GM04503 (cell line): ENCODE measurements at places on chromosomes 12 and 14.
A peak's percentile ranks its signal among the peaks of the same experiment; 100 is the strongest.

DNA sequence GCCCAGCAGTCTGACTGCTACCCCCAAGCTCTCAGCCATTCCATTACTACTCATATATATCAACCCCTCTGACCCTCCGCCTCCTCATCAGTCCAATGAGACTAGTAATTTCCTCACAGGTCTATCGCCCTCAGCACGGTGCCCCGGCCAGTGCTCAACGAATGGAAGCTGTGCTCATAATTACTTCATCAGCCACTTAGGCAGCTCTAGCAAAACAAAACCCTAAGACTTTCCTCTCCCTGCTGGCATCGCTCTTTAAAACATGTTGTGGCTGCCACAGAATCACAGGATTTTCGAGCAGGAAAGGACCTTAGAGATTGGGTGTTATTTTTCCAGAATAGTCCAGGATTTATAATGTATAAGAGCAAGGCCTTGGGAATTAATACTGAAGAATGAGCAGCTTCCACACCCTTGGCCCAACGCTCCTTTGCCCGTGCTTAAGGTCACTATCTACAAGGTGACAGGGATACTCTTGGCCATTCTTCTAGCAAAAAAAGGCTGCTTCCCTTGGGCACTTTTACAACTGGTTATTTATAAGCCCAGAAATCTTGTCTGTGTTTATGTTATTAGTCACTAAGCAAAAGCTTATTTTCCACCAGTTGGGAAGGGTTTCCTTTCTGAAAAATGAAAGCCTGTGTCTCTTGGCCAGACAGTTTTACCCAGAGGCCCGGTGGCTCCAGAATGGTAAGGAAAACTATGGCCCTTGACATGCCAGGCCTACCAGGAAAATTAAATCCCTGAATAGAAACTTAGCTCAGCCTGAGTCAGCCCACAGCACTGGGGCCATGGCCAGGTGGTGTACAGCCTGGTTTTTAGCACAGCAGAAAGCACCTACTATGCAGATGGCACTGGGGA lies 47.9 kb downstream of the NUAK1 start:
- DNase-seq: peak; percentile 87

DNA sequence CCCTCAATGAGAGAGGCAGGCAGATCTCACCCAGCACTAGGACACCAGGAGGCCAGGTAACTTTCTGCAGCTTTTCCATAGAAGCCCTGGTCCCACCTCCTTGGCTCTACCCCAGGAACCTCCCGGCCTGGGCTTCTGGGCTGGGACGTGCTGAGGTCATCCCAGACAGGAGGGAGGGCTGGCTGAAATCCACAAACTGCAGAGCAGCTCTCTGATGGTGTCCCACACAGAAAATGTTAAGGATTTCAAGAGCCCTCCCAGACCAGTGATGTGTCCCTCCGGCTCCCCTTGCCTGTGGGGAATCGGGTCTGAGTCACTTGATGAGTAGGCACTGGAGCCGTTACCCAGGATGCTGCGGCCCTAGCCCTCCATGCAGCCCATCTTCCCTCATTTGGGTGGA lies 124.1 kb downstream of the ESRRB start:
- DNase-seq: peak; percentile 28

DNA sequence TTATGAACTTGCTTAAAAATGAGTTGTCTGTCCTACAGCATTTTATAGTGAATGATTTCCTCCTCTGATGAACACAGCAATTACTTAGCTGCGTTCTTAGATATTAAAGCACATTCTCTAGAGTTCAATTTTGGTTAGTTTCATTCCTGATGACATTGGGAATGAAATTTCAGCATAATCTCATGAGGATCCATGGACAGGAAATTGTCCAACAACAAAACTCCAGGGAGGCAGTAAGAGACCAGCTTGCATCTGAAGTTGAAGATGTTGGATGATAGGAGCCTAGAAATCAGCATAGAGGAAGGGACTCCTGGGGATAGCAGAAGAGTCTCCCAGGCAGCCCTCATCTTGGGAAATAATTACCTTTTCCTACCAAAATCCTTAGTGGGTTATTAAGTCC lies 128.7 kb upstream of the RAP1B start:
- peak; percentile 31 for DNase-seq

- DNase-seq: no peak
Measured at GRCh38 chr12:16299403-16299802, 21.9 kb upstream of the SLC15A5 start.

- DNase-seq: no peak
Measured at GRCh38 chr12:101696251-101697196, 916 bp upstream of the CHPT1 start.

GRCh38 chr12:129615001-129615400 lies 288.8 kb downstream of the TMEM132D start:
- DNase-seq: no peak

DNA sequence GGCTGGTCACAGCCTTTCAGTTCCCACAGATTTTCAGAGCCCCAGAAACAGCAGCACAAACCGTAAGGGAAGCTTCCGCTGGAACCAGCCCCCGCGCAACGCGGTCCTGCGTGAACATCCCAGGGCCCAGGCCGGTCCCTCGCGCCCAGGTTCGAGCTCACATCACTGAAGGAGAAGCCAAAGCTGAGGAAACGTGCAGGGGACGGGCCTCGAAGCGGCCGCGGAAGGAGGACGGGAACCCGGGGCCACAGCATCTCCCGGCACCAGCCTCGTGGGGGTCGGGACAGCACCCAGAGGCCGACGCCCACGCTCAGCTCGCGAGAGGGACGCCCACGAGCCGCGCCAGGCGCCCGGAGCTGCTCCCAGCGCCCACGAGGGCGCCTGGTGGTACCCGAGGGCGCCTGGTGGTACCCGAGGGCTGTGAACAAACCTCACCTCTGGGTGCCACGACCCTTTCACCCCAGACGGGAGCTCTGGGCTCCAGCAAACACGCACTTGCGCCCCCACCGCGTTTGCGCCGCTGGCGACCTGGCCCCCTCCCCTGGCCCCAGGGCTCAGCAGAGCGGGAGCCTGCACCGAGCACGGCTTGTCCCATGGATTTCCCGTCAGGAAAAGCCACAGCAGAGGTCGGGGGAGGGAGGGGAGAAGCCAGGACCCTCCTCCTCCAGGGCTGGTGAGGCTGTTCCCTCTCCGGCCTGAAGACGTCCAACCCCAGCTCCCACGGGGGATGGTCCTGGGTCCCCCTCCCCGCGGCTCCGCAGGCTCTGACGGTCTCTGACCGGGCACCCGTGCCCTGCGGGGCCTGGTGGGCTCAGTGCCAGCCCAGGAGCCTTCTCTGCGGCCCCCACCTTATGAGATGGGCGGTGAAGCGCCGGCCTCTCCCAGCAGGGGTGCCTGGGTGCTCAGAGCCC lies 6.9 kb downstream of the LRCOL1 start:
- DNase-seq: no peak

DNA sequence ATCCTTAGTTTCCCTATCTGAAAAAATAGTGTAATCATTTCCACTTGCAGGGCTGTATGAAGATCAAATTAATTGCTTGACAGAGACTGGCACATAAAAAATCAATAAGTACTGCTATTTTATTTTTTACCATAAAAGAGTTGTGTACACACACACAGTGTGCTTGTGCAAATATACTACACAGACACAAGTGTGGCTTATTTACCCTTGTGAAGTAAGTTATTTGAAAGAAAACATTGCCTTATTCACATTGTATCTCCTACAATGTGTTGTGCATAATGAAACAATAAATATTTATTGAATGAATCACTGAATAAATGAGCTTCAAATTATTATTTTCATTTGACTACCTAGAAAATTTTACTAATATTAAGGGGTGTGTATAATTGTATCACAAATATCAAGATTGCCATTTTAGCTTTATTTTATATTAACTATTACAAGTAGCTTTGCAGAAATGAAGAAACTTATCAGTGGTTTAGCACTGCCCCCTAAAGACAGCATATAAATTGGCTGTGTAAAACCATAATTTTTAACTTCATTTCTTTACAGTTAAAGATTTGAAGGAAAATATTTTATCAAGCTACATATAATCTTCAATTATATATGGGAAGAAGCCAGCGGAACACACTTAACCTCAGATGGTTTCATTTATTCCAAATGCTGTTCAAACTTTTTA lies 11.3 kb downstream of the GARIN6 start:
- no peak for DNase-seq

- DNase-seq: no peak
Measured at GRCh38 chr14:97306133-97306759, 509.1 kb downstream of the VRK1 start.

DNA sequence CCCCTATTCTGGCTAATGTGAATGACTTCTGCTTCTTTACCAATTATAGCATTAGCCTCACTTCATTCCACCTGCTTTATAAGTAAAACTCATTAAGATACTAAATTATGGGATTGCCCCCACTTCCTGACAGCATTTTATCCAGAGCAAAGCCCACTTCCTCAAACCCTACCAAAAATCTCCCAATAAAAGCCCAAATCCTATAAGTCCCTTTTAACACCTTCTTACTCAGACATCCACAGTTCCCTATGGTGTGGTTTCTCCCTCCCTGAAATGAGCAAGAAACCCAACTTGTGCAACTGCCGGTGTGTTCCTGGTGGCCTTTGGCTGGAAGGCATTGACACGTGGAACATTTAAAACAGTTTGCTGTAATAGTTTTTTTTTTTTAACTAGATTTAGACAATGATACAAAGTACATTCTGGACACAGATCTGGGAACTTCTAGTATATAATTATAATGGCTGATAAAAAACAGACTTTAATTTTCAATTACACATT lies 53.1 kb downstream of the BRMS1L start:
- no peak for DNase-seq

- DNase-seq: no peak
Measured at GRCh38 chr12:128542844-128543243, 275.9 kb downstream of the TMEM132C start.

DNA sequence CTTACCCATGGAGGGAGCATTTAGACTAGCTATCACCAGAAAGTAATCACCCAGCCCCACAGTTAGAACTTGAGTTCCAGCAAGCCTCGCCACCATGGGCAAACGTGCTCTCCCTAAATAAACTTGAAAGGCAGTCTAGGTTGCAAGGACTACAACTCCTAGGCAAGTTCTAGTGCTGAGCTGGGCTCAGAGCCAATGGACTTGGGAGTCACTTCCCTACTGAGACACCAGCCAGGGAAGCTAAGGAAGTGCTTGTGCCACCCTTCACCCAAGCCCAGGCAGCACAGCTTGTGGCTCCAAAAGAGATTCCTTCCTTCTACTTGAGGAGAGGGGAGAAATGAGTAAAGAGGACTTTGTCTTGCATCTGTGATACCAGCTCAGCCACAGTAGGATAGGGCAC lies 57.9 kb downstream of the SLCO1A2 start:
- DNase-seq: no peak

GRCh38 chr14:60482743-60483142 lies 3.1 kb downstream of the C14orf39 start:
- no peak for DNase-seq

GRCh38 chr14:42563313-42563712 lies 956.6 kb downstream of the LRFN5 start:
- DNase-seq: no peak

DNA sequence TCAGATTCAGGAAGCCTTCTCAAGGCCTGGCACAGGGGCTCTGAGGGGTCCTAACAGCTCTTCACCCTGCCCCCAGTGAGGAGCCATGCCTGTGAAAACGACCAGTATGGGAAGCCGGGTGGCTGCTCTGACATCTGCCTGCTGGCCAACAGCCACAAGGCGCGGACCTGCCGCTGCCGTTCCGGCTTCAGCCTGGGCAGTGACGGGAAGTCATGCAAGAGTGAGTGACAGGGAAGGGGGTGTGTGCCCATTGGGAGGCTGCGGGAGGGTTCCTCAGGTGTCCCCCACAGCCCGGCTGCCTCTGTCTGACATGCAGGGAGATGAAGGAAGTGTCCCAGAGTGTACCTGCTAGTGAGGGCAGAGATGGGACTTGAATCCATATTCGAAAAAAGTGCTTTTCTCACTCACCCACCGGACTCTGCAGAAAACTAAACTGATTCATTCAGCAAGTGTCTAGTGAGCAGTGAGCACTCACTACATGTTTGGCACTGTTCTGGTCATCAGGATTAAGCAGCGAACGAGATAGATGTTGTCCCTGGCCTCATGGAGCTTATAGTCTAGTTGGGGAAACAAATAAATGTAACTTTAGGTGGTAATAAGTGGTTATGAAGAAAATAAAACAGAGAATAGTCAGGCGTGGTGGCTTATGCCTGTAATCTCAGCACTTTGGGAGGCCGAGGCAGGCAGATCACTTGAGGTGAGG lies 9.4 kb upstream of the LRP1-AS start:
- DNase-seq: no peak

- no peak for DNase-seq
Measured at GRCh38 chr12:45938566-45938965, 51.8 kb downstream of the SCAF11 start.

- DNase-seq: no peak
Measured at GRCh38 chr14:73824127-73824526, 27.5 kb upstream of the PTGR2 start.
